ENCODE measurements at places on chromosomes 2 and 18.

DNA sequence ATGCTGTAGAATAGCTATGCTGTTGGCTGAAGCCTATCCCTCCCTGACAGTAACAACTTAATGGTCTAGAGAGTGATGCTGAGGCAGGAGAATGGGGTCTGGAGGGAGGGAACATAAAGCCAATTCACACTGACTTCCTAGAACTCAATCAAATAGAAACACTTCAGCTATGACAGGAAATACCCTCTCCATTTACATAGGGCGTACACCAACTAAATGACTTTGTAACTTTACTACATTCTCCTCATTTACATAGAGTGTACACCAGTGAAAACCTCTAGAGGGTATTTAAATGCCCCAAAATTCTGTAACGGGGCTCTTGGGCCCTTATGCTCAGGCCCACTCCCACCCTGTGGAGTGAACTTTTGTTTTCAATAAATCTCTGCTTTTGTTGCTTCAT, 41.5 kb downstream of the YPEL5 start:
- no peak for DNase-seq

DNA sequence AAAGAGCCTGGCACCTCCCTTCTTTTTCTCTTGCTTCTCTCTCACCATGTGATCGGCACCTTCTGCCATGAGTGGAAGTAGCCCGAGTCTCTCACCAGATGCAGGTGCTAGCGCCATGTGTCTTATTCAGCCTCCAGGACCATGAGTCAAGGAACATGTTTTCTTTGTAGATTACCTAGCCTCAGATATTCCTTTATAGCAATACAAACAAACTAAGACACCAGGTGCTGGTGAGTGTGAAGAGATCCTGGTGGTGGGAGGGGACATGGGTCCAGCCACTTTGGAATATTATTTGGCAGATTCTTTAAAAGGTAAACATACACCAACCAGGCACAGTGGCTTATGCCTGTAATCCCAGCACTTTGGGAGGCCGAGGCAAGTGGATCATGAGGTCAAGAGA, 5.9 kb upstream of the USP40 start:
- DNase-seq = no peak

DNA sequence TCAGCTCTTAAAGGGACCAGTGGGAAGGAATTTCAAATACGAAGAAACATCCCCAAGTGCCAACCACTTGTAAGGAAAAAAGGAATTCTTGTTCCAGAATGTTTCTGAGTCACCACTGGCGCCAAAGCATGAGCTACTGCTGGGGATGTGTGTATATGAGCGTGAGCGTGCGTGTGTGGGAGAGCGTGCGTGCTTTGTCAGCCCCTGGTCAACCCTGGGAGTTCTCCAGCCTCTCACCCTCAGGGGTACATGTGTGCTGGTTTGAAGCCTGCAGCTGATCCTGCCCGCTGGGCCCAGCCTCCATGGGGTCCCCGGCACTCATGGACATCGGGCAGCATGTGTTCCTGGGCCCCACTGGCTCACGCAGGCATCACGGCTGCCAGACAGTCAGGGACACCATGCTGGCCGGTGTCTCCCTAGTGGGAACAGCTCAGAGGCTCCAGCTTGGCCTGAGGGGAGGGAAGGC, 17.1 kb downstream of the HS6ST1 start:
- DNase-seq = no peak

GRCh38 chr2:74760875-74761630, 72.9 kb upstream of the HK2 start:
- DNase-seq = no peak

- no peak for DNase-seq
Measured at GRCh38 chr2:204535764-204536163, 9.5 kb upstream of the PARD3B start.

DNA sequence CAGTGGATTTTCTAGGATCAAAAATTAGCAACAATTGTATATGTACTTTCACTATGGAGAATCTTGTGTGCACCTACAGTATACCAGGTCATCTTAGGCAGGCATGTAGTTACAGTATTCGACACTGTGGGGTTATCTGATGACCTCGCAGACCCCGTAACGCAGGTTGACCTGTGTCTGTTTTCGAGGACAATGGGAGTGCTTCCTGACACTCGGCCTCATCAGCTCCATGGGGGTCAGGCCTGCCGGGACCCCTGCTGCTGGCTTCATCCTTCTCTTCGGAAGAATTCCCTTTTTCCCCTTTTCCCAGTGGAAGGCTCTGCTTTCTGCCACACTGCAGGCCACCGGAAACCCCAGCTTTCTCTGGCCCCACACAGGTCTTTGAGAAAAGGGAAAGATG, 102.8 kb upstream of the TMEM18 start:
- DNase-seq = no peak

DNA sequence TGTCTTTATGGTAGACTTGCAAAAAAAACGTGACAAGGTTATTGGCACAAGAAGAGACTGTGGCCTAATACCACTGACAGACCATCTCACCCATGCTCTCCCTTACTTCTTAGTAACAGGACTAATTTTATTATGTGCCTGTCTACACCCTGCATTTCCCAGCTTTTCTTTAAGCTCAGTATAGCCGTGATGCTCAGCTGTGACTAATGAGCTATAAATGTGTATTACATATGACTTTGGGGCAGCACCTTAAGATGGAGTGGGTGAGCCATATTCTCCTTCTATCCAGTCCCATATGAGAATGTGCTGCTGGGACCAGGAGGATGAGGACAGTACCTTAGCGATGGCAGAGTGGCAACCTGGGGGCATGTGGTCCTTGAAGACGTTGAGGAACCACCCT, 293.5 kb downstream of the RNF144A start:
- DNase-seq = no peak

- no peak for DNase-seq
Measured at GRCh38 chr18:63138436-63139340, 180.9 kb downstream of the BCL2 start.

GRCh38 chr18:48997985-48998831, 47.4 kb upstream of the SMAD7 start:
- DNase-seq = no peak

DNA sequence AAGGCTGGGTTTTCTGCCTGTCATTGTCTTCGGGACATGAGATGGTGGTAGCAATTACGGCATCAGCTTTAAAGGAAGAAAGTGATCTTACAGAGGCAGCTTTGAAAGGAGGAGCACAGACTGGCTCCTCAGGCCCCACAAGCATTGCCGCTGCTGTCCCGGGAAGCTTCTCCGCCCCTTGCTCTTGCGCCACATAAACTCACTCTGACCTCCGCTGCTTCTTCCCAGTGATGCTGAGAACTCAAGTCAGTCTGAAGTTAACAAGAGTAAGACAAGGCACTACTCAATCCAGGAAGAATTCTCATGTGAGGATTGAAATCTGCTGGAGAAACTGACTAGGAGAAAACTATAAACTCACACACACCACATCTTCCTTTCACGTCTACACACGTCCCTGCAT, 112.4 kb upstream of the RIOK3 start:
- no peak for DNase-seq

GRCh38 chr2:127597984-127598380, 48.0 kb upstream of the GPR17 start:
- no peak for DNase-seq

- DNase-seq = no peak
Measured at GRCh38 chr2:219158586-219158985, 2.0 kb downstream of the NHEJ1 start.

DNA sequence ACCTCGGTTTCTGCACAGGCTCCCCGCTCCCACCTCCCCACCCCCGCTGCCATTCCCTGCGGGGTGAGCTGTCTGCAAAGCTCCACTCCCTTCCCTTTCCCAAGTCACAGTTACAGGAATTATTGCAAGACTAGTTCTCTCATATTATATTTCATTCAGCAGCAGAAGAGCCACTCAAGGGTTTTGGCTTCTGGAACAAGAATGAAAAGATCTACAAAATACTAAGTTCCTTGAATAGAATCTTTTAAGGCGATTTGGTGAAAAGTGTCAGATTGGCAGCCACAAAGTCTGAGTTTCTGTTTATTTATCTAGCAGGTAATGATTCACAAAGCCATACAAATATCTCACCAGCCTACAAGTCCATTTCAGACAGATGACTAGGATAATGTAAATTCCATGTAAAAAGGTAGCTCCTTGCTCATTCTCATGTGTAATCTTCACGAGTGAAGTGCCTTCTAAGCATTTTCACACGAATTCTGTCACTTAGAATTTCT, 221.9 kb upstream of the RBBP8 start:
- no peak for DNase-seq

DNA sequence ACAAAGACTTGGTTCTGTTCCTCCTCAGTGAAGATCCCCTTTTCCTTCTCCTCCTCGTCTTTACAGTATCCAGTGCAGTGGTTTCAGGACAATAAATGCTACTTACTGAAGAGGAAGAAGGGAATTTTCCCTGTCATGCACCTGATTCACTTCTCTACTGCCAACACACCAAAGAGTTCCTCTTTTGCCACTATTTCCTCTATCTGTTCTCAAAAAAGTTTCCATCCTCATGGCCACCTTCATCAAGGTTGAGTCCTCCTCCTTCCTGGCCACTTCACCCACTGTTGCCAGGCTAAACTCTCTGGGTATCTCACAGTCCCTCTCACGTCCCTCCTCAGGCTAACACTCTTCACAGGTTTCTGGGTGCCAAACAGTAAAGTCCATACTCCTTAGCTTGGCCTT, 41.7 kb downstream of the PLEKHM3 start:
- DNase-seq = no peak
